ENCODE measurements at places on chromosomes 3 and 15.

DNA sequence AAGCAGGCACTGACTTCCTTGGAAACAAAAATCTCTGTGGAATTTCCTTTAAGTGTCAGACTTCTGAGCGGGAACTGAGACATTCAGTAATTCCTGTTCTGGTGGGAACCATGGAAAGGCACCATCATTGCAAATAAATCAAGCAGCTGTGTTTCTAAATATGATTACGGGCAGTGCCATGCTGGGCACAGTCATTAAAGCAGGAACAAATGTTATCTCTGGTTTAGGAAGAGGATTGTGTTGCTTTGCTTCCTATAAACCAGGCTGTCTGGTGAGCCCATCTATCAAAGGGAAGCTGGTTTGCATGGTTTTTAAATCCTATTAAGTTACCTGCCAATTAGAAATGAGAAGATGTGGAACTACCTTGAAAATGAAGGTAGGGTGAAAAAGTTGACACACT is 86.7 kb downstream of the EBLN2 start:
- no peak for DNase-seq

DNA sequence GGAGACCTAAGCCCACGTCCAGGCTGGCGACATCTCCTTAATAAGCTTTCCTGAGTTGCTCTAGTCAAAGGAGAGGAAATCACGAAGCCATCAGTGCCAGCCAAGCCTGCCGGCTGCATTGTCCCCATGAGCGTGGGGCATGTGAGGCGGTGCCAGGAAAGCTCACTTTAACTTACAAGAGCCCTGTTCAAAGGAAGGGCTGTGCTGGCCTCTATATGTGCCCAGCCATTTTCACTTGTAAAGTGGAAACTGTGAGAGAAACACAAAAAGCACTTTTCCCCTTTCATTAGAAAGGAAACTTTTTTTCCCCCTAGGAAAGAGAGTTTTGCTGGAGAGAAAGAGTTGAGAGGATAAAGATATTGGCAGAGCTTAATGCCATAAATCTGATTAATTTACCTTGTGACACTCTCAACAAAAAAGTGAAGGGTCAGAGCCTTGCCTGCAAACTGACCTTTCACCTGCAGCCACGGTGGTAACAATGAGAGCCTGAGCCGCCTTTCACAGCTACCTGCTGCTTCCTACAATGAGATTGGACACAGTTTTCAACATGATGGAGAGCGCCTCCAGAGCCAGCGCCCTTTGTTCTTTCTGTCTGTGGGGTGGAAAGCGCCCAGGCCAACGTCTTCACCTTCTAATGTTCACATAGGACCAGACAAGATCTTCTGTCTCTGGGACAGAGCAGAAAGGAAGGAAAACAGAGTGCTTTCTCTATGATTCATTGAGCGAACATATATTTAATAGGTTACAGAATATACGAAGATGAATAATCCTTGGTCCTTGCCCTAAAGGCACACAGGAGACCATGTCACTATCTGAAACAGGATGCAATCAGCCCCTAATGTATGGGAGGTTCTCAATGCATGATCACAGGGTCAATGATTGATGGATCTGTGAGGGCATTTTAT is 233.1 kb upstream of the HES1 start:
- peak; percentile 79 for DNase-seq

DNA sequence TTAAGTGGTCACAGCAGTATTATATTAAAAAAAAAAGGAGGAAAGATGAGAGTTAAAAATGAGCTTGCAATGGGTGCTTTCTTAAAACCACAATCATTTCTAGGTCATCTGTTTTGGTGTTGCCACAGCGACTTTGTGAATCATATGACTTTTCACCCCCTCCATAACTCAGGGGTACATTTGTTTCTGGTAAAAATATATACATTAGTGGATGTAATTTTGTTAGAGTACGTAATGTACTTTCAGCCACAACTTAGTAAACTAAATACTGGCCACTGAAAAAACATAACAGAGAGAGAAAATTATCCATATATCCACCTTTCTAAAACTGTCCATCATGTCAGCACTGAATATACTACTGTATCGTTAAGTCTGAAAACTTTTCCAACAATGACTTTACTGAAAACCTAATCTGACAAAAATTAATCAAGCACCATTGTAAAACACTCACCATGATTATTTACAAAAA is 3.4 kb downstream of the ANKRD28 start:
- no peak for DNase-seq

- DNase-seq = no peak
Observed at GRCh38 chr3:137083332-137083731, 125.5 kb downstream of the IL20RB start.

DNA sequence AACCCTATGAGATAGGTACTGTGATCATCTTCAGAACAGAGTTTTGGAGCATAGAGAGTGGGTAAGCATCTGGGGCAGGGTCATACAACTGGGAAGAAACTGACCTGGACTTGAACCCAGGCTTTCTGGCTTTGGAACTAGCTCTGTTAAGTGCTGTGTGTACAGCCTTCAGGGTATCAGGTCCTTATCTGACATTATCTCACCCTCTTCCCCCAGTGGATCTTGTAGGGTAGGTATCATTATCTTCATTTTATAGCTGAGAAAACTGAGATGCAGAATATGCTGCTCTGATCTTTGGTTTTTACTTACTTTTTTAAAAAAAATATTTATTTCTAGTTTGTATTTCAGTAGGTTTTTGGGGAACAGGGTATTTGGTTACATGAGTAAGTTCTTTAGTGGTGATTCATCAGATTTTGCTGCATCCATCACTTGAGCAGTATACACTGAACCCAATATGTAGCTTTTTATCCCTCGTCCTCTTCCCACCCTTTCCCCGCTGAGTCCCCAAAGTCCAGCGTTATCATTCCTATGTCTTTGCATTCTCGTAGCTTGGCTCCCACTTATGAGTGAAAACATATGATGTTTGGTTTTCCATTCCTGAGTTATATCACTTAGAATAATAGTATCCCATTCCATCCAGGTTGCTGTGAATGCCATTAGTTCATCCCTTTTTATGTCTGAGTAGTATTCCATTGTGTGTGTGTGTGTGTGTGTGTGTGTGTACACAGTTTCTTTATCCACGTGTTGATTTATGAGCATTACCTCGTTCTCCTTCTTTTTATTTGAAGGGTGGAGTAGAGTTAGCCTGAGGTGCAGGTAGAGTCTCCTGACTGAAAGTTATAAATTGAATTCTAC is 271.2 kb downstream of the PTPRG start:
- no peak for DNase-seq

DNA sequence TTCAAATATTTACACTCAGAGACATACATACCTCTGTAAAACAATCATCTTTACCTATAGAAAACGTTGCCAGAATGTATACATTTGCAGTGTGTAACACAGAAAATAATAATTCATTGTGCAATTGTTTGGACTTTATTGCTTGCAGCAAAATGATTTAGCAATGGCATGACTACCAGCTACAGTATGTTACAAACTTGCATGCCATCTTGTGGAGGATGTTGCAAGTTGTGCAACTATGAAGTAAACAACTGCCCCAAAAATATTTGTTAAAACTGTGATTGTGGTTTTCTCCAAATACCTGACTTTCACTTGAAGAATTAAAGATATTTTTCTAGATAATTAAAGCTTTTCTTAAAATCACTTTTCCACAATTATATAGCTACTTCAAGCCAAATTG is 27.1 kb upstream of the C3orf49 start:
- no peak for DNase-seq

DNA sequence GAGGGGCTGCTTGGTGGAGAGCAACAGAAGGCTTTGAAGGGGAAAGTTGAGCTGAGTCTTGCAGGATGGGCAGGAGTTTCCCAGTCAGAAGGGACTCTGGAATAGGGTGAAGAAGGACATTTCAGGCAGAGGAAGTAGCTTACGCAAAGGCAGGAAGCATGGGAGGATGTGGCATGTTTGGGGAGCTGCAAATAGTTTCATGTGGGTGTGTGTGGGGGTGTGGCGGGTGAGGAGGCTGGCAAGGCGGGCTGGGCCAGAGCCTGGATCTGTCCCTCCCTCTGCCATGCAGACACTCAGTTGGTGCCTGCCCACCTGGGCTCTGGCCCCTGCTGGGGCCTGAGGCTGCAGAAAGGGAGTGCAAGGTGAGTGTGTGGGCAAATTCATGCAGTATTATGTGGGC is 10.4 kb downstream of the TEX264 start:
- DNase-seq = no peak

DNA sequence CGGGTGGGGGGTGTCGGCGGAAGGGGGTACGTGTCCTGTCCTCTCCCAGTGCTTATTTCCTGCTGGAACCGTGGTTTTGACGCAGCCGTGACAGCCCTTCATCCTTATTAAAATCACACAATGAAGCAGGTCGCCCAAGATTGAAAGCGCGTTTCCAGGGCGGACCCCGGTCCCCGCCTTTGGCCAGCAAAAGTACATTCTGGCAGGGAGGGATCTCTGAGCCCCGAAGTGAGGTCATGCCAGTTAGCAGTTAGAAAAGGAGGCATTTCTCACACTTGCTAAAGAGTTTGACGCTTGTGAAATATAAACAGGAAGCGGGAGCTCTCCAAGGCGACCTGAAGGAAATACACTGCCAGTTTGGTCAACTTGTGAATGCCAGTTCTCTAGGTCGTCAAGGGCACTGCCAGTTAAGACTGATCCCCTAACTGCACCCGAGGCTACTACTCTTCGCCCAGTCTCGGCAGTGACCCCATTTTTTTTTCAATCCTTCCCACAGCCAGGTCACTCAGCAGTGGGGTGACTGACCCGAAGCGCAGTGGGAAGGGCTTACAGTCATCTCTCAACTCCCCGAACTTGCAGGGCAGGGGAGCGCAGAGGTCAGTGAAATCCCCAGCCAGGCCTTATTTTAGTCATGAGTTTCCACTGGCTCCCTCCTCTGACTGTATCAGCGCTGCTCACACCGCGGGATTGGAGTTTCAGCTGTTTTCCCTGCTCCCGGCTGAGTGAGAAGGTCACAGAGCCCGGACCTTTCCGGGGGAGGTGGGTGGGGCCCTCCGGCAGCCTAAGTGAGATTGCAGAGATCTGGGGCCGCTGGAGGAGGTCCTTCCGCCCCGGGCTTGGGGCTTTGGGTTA is 2.0 kb upstream of the BHLHE40 start:
- peak; percentile 85 for DNase-seq

GRCh38 chr15:67146234-67146633 is 80.8 kb downstream of the SMAD3 start:
- DNase-seq = peak; percentile 65
